ENCODE measurements at places on chromosomes 6 and 20.

- DNase-seq: no peak
Observed at GRCh38 chr6:79385893-79386292, 151.3 kb downstream of the LCA5 start.

DNA sequence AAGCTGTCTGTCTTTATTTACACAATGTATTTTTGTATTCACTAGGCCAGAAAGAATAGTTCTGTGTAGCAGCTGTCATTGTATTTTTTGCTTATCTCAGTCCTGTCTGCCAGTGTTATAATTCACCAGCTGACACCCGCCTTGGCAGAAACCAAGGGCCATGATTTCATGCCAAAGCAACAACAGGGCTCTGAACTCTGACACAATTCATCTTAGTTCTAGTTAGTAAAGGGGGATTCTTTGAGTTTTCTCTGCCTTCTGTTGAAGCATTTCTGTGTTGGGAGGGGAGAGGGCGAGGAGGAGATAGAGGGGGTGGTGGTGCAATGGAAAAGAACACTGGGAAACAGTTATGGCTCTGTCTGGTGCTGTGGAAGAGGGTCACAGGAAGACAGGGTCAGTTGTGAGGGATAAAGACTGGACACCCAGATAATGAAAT lies 684.6 kb upstream of the MARCKS start:
- DNase-seq: no peak

GRCh38 chr20:37392441-37393195 lies 46.7 kb downstream of the SRC start:
- no peak for DNase-seq

DNA sequence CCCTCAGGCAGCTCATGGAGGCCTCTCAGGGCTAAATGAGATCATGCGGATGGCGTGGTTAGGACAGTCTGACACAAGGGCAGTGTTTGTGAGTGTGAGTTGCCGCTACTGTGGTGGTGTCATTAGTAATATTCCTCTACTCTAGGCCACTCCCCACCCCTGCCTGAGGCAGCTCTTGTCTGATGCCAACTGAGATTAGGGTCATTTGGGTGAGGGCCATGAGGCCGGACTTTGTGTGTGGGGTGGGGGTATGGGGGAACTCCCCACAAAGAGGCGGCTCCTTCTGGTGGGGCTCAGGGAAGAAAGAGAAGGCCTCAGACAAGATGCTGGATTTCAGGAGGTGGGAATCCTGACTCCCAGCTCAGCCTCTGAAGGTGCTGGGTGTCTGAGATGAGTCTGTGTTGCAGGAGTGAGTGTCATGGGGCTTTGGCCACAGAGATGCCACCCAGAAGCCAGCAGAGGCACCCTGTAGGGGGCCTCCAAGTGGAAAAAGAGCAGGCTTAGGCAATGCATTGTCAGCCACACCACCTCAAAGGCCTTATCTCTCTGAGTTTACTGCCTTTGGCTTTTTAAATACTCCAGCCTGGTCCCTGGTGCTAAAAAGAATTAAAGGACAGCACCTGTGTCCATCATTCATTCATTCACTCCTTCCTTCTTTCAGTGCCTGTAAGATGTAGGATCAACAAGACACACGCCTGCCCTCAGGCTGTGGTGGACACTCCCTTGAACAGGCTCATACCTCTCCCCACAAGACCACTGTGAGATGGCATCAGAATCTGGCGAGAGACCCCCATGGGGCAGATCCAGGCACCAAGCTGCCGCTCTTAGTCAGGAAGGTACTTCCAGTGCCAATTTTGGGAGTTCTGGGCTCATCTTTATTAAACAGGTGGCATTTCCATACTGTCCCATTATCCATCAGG lies 175.2 kb downstream of the MRPL14 start:
- DNase-seq: no peak

Measured in stimulated activated CD8-positive, alpha-beta memory T cell treated with anti-CD3 and anti-CD28 coated beads, Interleukin-2, amount 100 ng/mL, for 48 hours (primary cell).